ENCODE measurements at places on chromosomes 3 and 15.

- DNase-seq: no peak
Measured at GRCh38 chr3:81695302-81695701, 66.1 kb downstream of the GBE1 start.

DNA sequence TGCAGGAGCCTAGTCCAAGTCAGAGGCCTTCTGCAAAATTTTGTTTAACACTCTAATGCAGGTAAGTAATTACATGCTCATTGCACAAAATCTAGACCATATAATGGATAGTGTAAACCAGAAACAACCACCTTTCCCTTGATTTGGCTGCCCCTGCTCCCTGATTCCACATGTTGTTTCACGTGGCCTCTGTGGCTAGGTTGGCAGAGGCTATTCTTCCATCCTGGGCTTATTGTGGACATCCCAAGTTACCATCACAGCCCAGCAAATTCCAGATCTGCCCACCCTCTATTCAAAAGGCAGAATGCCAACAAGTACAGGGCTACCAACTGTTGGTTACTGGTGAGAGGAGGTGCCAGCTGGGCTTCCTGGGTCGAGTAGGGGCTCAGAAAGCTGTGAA lies 794.5 kb upstream of the GRM7 start:
- DNase-seq: no peak

GRCh38 chr15:26374806-26375205 lies 398.1 kb downstream of the GABRB3 start:
- no peak for DNase-seq

- DNase-seq: no peak
Measured at GRCh38 chr3:182962166-182962565, 18.2 kb downstream of the DCUN1D1 start.

GRCh38 chr3:117308756-117309155 lies 599.2 kb downstream of the TUSC7 start:
- DNase-seq: no peak

DNA sequence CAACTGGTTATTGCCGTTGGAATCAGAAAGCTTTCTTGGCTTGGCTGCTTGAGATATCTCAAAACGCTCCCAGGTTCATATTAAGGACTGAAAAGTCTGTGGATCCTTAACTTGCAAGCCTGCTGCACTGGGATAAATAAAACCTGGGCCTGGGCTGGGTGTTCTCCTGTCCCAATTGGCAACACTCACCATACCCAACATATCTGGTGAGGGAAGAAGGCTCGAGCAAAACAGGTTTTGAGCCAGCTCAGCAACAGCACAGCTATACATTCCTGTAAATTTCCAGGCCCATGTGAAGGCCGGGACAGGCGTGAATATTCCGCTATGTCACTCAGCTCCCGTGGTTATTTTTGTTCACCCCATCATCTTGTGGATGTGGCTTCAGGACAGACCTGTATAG lies 169.0 kb upstream of the BCL6 start:
- no peak for DNase-seq

DNA sequence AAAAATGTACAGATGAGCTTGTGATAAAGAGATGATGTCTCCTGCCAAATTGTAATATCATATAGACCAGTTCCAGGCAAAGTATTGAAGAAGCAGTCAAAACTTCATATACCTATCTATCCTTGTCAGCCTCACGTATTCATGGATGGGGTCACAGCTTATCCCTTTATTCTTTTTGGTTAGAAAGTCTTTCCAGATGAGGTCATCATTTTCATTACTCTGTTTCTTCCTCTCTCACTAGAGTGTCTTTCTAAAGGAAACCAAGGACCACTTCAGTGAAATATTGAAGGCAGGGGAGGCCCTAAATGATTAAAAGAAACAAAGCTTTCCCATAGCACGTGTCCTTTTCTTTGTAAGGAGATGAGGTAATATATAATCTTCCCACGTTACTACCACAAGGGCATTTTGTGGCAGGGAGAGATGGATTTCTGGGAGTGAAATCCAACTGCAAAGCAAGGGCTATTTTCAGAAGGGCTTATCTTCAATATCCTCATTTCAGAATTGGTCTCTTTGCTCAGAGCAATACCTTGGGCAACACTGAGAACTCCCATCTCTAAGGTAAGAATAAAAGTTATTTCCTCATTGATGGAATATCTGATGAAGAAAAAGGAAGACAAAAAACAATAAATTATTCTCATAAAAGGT lies 260.2 kb downstream of the TIGIT start:
- DNase-seq: no peak

GRCh38 chr3:182242489-182242942 lies 530.8 kb downstream of the SOX2 start:
- no peak for DNase-seq

DNA sequence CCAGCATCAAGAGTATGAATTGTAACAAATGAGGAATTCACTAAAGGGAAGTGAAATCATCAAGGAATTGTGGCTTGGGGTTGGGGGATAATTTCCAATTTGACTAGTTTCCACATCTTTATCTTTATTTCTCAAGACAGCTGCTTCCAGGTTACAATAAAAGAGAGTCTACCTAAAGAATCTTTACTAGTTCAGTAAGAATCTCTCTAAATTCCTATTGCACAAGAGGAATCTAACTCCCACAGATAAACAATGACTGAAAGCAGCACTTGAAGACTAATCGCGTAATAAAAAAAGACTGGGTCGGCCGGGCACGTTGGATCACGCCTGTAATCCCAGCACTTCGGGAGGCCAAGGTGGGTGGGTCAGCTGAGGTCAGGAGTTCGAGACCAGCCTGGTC lies 194.4 kb downstream of the KBTBD8 start:
- DNase-seq: no peak
